ENCODE measurements at places on chromosomes 5 and 9.

- DNase-seq: no peak
Measured at GRCh38 chr5:2263763-2264162, 381.0 kb upstream of the IRX4 start.

DNA sequence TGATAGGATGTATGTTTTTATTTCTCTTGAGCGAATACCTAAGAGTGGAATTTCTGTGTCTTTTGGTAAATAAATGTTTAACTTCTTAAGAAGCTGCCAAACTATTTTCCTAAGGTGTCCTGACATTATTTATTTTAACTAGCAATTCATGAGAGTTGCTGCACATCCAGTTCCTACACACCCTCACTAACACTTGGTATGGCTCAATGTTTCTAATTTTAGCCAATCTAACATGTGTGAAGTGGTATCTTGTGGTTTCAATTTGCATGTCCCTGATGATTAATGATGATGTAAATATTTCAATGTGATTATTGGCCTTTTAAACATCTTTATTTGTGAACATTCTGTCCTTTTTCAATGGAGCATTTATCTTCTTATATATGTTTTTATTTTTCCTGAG, 2095.5 kb upstream of the C9orf72 start:
- no peak for DNase-seq

GRCh38 chr5:56273376-56273955, 40.3 kb upstream of the ANKRD55 start:
- no peak for DNase-seq

DNA sequence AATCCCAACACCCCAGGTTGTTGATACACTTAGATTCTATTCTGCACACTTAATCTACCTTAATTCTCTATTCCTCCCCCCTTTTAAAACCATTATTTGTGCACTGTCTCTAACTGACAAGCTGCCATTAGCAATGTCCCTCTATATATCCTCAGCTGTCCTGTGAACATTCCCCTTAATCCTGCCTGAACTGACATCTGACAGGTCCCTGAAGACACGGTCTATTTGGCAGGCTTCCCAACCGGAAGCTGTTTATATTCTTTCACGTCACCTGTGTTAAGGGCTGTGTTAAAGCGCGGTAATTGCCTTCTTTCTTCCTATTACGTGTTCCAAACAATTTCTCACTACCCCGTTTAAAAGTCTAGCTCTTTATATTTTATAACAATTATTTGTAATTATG, 277.3 kb downstream of the CDH9 start:
- no peak for DNase-seq

DNA sequence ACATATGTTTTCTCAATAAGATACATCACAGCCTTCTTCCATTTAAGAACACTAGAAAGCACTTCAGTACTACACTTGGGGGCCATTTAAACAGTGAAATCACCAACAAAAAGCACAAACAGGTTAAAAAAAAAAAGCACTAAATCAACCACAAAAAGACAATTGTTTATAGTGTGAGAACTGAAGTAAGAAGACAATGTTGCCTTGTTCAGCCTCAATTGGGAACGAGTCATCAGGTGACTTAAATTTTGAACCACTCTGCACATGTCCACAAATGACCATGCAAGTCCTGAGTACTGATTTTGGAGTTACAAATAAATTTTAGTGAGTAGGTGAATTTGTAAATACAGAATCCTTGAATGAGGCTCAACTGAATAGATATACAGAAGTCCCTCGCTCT, 37.2 kb upstream of the HNRNPA0 start:
- DNase-seq: no peak

GRCh38 chr9:14180093-14180959, 133.6 kb downstream of the NFIB start:
- no peak for DNase-seq

DNA sequence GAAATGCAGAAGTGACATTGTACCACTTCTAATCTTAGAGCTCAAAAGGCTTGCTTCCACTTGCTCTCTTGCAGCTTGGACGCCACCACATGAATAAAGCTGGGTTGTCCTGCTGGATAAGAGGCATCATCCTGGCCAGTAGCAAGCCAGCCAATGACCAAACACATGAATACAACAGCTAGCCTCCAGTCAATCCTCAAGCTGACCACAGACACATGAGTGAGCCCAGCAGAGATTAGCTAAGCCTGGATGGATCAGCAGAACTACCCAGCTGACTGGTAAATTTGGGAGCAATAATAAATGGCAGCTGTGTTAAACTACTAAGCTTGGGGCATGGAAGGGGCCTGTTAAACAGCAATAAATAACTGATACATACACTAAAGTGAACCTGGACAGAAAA, 121.1 kb upstream of the SLC12A2 start:
- DNase-seq: no peak

DNA sequence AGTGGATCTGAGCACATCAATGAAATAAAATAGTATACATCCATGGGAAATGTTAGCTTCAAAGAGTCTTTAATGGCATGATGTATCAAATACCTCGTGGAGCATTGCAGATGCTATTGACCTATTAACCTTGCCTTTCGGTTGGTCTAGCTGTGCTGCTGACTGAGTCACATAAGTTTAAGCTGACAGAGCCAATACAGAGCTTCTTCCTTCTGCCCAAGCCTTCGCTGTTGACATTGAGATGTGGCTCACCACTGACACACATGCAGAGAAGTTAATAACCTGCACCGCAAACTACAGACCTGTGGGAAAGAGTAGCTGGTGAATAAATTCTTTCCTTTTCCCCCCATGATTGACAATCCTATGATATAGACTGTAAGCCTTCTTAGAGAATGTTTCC, 78.2 kb downstream of the LURAP1L start:
- DNase-seq: no peak

- no peak for DNase-seq
Measured at GRCh38 chr9:89295400-89295799, 15.6 kb upstream of the CKS2 start.

DNA sequence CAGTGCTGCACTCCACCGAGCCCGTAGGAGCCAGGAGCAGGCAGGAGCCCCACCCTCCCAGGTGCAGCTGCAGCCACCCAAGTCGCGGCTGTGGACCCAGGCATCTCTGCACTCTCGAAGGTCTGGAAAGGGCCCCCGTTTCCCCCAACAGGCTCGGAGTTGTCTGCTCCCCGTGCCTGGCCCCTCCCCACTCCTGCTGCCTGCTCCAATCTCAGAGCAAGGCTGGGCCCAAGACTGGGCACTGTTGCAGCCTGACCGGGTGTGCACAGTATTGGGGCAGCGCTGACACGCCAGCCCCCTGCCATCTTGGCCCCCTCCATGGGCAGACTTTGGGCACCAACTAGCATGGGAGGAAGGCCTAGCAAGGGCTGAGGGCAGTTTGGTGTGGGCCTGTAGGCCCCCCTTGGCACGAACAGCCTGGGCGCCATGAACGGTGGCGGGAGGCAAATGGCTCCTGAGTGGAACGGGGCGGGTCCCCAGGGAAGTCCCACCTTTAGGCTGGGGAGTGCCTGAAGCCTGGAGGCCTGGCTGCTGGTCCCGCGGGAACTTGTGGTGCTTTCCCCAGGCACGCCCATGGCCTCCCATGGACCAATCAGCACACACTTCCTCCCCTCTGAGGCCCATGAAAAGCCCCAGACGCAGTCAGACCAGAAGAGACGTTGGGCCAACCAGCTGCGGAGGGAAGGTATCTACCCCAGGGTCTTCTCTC, 60.4 kb downstream of the PSAT1 start:
- DNase-seq: no peak

DNA sequence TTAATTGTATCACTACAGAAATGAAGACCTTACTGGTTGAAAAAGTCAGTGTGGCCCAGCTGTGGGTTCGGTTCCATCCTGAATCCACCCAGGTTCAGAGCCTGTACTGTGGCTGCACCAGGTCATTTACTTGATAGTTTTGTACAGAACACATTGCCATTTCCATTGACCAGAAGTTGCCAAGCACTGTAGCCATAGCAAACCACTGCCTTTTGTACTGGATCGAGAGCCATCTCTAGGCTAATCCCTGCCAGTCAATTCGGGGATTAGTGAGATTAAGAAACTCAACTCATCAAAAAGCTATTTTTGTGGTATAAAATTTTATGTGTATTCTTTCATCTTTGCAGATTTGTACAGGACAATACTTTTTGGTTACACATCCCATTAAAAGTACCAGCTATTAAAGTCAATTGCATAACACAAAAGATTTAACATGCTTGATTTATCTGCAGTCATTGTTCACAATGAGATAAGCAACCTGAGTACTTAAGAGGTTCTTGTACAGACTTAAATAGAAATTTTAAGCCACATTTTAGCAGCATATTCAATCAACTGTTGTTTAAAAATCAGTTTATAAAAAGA, 108.5 kb upstream of the OTULINL start:
- no peak for DNase-seq

- DNase-seq: no peak
Measured at GRCh38 chr9:128203707-128204551, 750 bp downstream of the DNM1 start.

DNA sequence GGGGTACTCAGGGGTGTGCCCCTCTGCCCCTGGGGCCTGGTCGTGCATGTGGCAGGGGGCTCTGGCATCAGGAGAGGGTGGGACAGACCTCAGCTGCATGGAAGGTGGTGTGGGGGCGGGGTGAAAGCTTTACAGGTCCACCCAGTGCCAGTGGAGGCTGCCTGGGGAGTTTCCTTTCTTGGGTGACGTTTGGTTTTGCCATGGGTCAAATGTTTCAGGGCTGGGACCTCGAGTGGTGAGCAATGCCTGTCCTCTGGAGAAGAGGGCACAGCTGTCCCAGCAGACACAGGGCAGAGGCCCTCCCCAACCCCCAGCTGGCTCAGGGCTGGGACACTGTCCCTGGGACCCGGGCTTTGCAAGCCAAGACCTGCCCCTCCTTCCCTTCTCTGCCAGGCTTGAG, 3.6 kb downstream of the RXRA start:
- DNase-seq: no peak

- DNase-seq: no peak
Measured at GRCh38 chr9:34891386-34891785, 66.7 kb upstream of the PHF24 start.

GRCh38 chr5:23639326-23639725, 131.9 kb downstream of the PRDM9 start:
- DNase-seq: no peak

DNA sequence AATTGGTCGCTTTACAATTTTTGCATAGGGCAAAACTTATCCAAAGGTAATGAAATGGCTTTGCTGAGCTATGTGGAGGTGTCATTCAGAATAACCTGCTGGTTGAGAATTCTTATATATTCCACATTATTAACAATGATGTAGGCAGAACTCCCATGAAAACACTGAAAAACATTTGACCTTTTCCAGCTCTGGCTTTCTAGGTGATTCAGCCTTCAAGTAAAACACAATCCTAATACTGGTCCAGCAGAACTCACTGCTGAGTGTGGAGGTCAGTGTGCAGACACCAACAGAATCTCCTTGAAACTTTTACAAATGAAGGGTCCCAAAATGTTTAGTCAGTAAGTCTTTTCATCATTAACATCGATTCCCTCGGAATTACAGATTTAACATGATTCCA, 162.0 kb upstream of the EFNA5 start:
- DNase-seq: no peak

- DNase-seq: peak; percentile 10
Measured at GRCh38 chr9:137902646-137903045, 25.1 kb downstream of the CACNA1B start.

DNA sequence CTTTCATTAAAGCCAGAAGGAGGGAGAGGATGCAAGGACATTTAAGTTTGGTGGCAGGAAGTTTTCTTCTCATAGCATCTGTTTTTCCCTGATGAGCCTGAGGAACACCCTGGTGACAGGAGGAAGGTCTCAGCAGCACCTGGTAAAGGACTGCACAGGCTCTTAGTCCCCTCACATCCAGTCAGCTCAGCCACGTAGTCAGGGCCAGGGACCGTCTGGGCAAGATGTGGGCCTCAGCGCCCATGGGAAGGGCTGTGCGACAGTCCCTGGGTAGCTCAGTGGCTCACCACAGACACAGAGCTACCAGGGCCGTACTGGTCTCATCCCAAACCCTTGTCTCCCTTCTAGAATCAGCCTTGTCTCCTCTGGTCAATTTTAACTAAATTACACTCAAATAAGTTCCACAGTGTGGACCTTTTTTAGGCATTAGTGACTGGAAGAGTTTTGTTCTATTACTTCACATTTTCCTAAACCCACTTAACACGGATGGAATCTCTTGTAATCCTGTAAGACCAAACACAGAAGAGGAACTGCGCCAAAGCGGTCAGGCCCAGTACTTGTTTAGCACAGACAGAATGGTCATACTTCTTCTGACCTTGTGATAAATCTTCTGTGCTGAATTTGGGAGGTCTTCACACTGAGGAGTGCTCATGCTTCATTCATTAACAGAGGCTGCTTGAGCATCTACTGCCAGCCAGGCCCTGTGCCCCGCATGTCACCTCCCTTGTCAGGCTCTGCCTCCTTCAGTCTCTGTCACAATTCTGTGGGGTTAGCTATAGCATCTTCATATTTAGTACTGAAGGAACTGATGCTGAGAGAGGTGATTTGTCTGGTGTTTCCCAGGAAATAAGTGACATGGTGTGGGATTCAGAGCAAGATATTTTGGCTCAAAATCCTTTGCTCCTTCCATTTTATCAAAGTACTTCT, 91.4 kb downstream of the ANGPTL2 start:
- peak; percentile 63 for DNase-seq

DNA sequence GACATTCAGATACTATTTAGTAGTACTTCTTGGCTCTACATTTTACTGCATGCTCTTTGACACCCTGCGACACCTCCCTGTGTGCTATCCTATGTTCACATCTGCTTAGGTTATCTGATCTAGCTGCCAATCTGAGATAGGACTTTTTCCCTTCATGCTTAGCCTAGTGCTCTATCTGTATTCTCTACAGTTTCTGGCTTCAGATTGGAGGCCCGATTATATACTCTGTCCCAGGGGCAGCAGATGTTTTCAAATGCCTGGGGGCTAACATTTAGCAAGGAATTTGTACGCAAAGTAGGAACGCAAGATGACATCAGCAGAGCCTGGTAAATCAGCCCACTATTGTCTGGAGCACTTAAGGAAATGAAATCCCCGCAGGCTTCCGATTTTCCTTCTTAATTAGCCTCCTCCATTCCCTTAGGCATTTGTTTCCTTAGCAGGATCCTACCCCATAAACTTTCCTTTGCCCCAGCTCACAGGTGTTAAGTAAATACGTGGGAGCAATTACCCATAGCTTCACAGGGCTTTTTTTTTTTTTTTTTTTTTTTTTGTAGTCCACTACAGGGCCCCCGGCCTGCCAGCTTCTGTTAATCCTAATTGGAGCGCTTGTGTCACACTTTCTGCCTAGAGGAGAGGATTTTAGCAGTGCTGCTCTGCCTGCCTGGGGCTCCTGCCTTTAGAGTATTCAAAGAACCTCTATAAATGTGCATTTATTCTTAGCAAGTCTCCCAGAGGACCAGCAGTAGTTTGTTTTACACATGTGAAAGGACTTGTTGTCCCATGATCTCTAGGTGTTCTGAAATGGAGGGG, 61.1 kb upstream of the LPAR1 start:
- DNase-seq: no peak

- no peak for DNase-seq
Measured at GRCh38 chr5:168366116-168366515, 74.7 kb downstream of the WWC1 start.

- no peak for DNase-seq
Measured at GRCh38 chr5:168962306-168962705, 338.6 kb downstream of the SLIT3 start.

DNA sequence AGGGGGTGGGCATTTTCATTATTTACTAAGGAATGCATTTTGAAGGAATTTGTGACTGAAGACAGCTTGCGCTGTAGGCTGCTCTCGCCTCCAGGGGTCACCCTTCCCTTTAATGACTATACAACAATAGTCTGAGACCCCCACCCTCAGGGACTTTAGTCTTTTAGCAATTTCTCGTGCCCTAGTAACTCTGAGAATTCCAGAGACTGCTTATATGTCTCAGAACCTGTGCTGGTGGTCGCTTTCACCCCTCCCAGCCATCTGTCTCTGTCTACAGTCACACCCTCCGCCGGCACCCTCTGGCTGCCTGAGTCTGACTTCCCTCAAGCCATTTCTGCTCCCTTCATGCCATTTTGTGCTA, 671.4 kb downstream of the NR2F1-AS1 start:
- no peak for DNase-seq

All from lower leg skin (tissue), 4 donors.